ENCODE measurements at places on chromosomes 5 and 9.
A peak's percentile ranks its signal among the peaks of the same experiment; 100 is the strongest.

GRCh38 chr5:178327446-178327845 lies 94.8 kb upstream of the PHYKPL start:
- DNase-seq, result no peak

GRCh38 chr5:168262042-168262743 lies 29.3 kb upstream of the WWC1 start:
- DNase-seq, result no peak

GRCh38 chr5:33852319-33852718 lies 39.5 kb downstream of the ADAMTS12 start:
- no peak for DNase-seq

GRCh38 chr5:110873773-110874437 lies 135.1 kb downstream of the SLC25A46 start:
- no peak for DNase-seq

- no peak for DNase-seq
These were observed 174.2 kb downstream of the TMEM161B start for GRCh38 chr5:88094403-88094802.

DNA sequence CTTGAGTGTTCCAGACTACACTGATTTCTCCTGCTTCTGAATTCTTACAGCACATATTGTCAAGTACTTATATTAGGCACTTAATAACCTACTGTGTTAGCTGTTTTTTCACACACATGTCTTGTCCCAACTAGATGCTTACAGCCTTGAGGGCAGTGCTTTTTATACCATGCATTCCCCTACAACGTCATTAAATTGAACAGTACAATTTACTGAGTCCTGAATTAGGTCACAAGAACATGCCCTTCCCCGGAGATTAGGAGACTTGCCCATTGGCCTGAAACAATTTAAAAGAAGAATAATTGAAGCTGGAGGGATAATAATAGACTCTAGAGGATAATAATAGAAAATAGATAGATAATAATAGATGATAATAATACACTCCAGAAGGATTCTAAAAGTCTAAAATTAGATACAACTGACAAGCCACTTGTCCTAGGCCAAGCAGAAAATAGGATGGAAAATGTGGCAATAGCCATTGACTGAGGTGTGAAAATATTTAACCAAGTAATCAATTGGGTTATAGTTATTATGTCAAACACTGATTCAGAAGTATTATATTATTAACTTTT lies 112.6 kb upstream of the SLC12A2 start:
- DNase-seq, result no peak

DNA sequence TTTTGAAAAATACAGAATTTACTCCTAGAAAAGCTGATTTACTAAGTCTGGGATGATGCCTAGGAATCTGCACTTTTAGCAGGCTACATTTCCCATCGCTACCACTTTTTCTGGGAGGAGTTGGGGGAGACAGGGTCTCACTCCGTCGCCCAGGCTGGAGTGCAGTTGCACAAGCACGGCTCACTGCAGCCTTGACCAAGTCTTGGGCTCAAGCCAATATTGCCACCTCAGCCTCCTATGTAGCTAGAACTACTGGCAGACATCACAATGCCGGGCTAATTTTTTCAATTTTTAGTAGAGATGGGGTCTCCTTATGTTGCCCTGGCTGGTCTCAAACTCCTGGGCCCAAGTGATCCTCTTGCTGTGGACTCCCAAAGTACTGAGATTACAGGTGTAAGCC lies 85.9 kb downstream of the NR6A1 start:
- DNase-seq, result no peak

GRCh38 chr9:37239224-37239859 lies 119.0 kb downstream of the ZCCHC7 start:
- no peak for DNase-seq

DNA sequence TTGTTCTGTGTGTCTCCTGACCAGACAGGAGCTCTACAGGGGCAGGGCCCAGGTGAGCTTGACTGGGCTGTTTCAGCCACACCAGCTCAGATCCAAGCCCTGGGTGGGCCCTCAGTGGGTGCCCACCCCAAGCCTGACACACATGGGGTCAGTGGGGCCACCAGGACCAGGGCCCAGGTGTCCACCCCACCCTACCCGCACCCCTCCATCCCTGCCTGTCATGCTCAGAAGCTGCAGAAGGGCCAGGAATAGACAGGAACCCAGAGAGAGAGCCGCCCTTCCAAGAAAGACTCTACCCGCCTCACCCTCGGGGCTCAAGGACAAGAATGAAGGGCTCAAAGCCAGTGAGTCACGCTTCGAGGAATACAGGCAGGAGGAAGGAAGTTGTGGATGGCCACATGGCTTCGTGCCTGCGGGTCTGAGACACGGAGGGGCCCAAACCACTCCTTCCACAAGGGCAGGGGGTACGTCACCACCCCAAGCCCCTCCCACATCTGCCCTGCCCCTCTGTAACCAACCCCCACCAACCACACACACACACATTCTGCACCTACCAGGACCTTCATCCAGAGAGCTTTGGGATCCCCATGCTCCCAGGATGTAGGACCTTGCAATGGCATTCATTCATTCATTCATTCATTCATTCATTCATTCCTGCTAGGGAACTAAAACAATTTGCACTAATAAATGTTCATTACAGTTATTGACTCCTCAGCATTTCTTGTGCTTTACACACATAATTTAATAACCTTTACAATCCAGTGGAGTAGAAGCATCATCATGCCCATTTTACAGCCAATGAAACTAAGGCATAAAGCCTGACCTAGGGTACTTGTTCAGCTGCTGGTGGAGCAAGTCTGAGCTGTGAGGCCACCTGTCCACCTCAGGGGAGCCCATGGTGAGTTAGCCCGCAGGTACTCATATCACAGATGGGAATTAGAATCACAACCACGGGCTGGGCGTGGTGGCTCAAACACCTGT lies 55.9 kb upstream of the STXBP1 start:
- no peak for DNase-seq

- peak; percentile 3 for DNase-seq
These were observed 175.1 kb downstream of the HCN1 start for GRCh38 chr5:45521067-45521466.

GRCh38 chr9:134565316-134565915 lies 76.2 kb upstream of the COL5A1 start:
- no peak for DNase-seq

GRCh38 chr5:134577022-134577795 lies 51.7 kb downstream of the JADE2 start:
- no peak for DNase-seq

GRCh38 chr5:142601432-142601831 lies 84.5 kb downstream of the FGF1 start:
- no peak for DNase-seq

DNA sequence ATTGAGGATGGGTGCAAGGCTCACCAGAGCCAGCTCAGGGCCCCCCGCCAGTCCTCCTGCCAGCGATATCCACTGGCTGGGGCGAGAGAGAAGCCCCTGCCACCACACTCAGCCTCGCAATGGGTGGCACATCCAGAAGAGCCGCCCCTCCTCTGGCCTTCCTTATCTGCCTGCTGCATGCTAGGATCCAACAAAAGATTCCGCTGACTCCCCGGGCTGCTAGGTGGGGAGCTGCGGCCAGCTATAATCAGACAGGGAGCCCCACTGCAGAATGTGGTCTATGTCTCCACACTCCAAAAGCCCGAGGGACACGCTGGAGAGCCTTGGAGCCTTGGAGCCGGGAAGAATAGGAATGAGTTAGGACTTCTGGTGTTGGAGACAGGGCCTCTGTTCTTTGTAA lies 32.8 kb downstream of the COL23A1 start:
- DNase-seq, result no peak

- no peak for DNase-seq
These were observed 17.2 kb downstream of the SGTB start for GRCh38 chr5:65704621-65705239.

- no peak for DNase-seq
These were observed 16.6 kb downstream of the OTULINL start for GRCh38 chr5:14598225-14598624.

- no peak for DNase-seq
These were observed 46.9 kb downstream of the THOC3 start for GRCh38 chr5:175921061-175921730.

DNA sequence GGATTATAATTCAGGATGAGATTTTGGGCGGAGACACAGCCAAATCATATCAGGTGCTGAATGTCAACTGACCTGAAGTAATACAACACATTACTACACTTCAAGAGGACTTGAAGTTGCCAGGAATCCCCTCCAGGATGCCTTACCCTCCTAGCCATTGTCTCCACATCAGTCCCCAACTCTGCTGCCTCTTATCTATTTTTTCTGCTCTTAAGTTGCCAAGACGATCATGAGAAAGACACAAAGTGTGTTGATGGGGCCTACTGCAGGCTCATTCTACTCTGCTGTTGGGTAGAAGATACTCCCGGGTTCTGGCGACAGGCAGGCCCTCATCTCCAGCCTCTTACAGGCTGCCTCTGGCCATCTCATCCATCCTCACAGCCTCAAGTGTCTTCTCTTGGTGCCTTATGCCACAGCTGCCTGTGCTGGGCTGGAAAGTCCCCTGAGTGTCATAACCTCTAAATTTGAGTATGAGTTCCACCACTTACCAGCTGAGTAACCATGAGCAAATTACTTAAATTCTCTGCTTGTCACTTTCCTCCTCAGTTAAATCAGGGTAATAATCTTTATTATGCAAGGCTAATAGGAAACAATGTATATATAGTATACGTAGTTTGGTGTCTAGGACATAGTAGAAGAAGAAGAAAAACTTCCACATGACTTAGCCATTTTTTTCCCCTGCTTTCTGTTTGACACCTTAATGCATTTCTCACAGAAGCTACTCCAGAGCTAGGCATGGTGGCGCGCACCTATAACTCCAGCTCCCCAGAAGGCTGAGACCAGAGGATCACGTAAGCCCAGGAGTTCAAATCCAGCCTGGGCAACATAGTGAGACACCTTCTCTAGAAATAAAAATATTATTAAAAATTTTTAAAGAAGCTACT lies 73.0 kb upstream of the SNX2 start:
- no peak for DNase-seq

DNA sequence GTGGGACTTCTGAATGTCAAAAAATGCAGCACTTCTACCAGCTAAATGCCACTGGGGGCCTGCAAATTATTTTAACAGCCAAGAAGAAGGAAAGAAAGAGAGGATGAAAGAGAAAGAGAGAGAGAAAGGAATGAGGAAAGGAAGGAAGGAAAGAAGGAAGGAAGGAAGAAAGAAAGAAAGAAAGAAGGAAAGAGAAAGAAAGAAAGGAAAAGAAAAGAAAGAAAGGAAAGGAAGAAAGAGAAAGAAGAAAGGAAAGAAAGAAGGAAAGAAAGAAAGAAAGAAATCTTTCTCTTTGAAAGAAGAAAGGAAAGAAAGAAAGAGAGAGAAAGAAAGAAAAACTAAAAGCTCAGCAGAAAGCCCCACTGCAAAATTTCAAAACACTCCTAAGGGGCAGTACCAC lies 69.2 kb upstream of the SV2C start:
- no peak for DNase-seq

GRCh38 chr9:120757026-120757913 lies 35.9 kb downstream of the FBXW2 start:
- DNase-seq, result no peak

DNA sequence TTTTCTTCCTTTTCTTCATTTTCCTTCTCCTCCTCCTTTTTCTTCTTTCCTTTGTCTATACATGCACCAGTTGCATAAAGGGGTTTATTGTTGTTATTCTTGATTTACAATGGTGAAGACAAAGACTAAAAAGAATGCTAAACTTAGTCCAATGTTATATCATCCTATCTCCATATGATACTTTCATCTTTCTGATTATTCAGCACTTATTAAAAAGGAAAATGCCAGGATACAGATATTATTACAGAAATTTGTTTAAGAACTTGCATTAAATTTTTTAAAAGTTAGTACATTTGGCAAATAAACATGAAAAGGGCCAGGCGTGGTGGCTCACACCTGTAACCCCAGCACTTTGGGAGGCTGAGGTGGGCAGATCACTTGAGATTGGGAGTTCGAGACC lies 1074.9 kb downstream of the EFNA5 start:
- no peak for DNase-seq

- no peak for DNase-seq
These were observed 27.3 kb downstream of the CNTFR start for GRCh38 chr9:34562135-34562745.

DNA sequence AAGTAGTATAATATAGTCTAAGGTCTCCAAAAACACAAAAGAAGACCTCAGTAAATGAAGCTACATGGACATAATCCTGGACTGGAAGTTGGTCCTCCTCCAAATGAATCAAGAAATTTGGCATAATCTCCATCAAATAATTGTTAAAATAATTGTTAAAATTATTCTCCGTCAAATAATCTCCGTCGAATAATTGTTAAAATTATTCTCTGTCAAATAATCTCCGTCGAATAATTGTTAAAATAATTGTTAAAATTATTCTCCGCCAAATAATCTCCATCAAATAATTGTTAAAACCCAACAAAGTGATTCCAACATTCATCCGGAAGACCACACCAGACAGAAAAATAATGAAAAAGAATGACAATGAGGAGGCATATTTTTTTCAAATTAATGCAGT lies 130.6 kb downstream of the ADAMTS2 start:
- no peak for DNase-seq

DNA sequence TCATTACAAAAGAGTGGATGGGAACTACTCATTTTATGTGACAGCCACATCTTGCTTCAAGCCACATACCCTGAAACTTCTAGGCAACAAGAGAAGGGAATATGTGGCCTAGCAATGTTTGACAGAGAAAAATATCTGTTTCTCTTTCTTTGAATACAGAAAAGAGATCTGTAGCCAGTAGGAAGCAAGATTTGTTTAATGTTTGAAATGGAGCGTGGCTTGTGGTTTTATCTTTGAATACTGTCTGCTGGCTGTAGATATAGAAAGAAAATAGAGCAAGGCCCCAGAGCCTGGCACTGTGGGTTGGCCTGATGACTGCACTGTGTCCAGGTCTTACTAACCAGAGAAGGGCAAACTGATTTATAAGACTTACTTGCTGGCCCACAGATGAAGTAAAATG lies 133.8 kb downstream of the ARHGEF28 start:
- DNase-seq, result no peak

- no peak for DNase-seq
These were observed 228.4 kb downstream of the ATPSCKMT start for GRCh38 chr5:10021248-10021647.

- no peak for DNase-seq
These were observed 8.0 kb downstream of the SIL1 start for GRCh38 chr5:139190125-139190524.

DNA sequence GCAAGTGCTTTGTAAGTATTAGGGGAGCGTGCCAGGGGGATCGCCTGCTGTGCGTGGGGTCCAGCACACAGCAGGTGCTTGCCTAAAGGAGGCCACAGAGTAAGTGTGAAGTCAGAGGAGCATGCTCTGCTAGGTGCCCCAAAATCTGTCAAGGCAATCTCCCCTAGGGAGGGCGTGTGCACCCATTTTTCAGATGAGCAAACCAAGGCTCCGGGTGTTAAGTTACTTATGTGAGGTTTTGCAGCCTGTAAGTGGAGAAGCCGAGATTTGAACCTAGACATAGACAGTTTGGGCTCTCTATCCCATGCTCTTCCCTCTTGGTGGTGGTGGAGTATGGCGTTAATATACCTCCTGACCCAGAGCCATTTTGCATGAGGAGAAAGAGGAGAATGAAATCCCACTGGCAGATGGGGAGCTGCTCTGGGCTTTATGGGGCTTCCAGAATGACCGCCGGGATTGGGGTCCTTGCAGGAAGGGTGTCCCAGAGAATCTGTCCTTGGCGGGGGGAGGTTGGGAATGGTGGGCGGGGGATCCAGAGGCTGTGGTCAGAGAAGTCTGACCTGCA lies 14.1 kb downstream of the NDST1 start:
- DNase-seq, result no peak

GRCh38 chr5:58107704-58108103 lies 352.2 kb downstream of the PLK2 start:
- DNase-seq, result no peak

Measured in left kidney (tissue), 8 donors.